Esophagus squamous epithelium (tissue), 5 donors: ENCODE measurements at places on chromosomes 5 and 9.
A peak's percentile ranks its signal among the peaks of the same experiment; 100 is the strongest.

GRCh38 chr5:141605523-141606277 is 13.1 kb downstream of the DIAPH1 start:
- H3K4me3 ChIP-seq: no peak overlapping the region
- no peaks in the 10 kb centered on the region for H3K36me3 ChIP-seq
- no peaks in the 10 kb centered on the region for H3K27me3 ChIP-seq
- peak overlapping the region; percentile 72 for H3K27ac ChIP-seq

- no peaks in the 10 kb centered on the region for H3K36me3 ChIP-seq
- H3K27me3 ChIP-seq: no peaks in the 10 kb centered on the region
- H3K4me3 ChIP-seq: no peak overlapping the region
- DNase-seq: no peak
- H3K4me1 ChIP-seq: no peaks in the 10 kb centered on the region
Observed at GRCh38 chr5:107968998-107969397, 298.3 kb upstream of the EFNA5 start.

DNA sequence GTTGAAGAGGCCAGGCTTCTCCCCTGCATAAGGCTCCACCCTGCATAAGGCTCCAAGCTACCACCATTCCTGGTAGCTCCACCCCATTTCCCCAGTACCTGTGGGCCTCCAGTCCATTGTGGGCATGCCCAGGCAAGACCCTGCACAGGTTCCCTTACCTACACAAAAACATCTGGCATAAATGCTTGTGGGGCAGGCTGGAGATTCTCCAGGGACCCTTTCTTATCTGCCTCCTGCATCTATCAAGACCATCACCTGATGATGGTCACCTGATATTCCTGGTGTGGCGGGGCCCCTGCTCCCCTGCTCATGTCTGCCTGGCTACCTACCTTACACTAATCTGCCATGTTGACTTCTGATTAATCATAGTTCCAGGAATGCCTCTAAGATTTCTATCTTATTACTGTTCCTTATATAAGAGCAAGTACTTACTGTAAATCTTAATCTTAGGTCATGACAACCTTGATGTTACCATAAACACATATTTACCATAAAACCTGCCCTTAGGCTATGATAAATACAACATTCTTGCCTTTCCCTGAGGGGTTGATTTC is 41.0 kb downstream of the FGD3 start:
- no peak overlapping the region for H3K4me3 ChIP-seq
- no peaks in the 10 kb centered on the region for H3K36me3 ChIP-seq
- no peak for DNase-seq
- H3K27me3 ChIP-seq: no peaks in the 10 kb centered on the region
- H3K27ac ChIP-seq: no peak overlapping the region

GRCh38 chr5:6578676-6579343 is 54.0 kb downstream of the NSUN2 start:
- H3K27me3 ChIP-seq: peaks cover 56% of the 10 kb centered on the region
- H3K4me1 ChIP-seq: peaks cover 17% of the 10 kb centered on the region
- H3K27ac ChIP-seq: no peak overlapping the region
- no peak overlapping the region for H3K4me3 ChIP-seq
- H3K36me3 ChIP-seq: no peaks in the 10 kb centered on the region

- no peaks in the 10 kb centered on the region for H3K36me3 ChIP-seq
- no peaks in the 10 kb centered on the region for H3K27me3 ChIP-seq
- no peak overlapping the region for H3K4me3 ChIP-seq
- no peak overlapping the region for H3K27ac ChIP-seq
Observed at GRCh38 chr9:38053697-38054461, 15.1 kb downstream of the SHB start.

GRCh38 chr5:14364096-14364495 is 217.5 kb upstream of the OTULINL start:
- no peaks in the 10 kb centered on the region for H3K27me3 ChIP-seq
- H3K4me3 ChIP-seq: no peak overlapping the region
- no peak overlapping the region for H3K27ac ChIP-seq
- H3K36me3 ChIP-seq: peaks cover 15% of the 10 kb centered on the region

DNA sequence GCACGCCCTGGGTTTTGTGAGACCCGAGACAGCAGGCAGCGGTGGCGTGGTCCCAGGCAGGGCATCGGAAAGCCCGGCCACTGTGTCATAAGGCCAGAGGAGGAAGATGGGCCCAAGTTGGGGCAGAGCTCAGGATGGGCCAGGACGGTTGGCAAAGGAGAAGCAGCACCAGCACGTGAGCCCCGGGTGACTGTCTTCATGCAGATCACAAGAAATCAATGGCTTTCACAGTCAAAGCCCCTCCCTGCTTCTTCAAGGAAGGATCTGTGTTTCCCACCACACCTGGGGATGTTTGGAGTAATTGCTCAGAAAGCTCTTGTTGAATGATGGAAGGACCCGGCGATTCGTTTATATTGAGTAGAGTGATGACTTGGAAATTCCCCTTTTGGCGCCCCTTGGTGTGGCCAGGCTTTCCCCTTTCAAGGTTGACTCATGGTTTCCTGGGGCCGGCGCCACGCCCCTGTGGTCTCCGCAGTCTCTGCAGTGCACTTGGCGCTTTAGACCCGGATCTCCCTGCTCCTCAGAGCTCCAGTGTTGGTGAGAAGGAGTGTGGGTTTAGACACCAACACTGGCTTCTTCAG is 52.1 kb downstream of the IL31RA start:
- DNase-seq: no peak
- H3K36me3 ChIP-seq: no peaks in the 10 kb centered on the region
- no peak overlapping the region for H3K4me3 ChIP-seq
- H3K27me3 ChIP-seq: no peaks in the 10 kb centered on the region

DNA sequence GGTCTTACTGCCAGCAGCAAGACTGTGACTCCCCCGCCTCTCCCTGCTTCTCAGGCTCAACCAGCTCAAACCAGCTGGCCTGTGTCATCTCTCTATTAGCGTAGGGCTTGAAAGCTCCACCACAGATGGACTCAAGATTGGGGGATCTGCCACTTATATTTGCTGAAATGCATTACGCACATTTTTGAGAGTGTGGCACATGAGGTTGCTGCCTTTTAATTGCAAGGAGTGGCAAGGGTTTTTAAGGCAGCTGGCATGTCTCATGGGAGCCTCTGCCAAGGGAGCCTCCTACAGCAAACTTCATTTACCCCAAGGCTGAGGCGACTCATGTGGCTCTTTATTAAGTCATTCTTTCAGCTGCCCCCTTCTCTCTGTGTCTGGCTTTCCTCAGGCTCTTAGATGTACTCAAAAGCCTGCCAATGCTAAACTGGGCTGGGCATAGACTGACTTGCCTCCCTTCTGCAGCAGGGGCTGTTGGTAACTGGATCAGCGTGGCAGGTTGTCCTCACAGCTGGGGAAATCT is 219.3 kb downstream of the SMARCA2 start:
- no peak overlapping the region for H3K27ac ChIP-seq
- no peak overlapping the region for H3K4me3 ChIP-seq
- no peak for DNase-seq
- no peaks in the 10 kb centered on the region for H3K36me3 ChIP-seq
- peaks cover 15% of the 10 kb centered on the region for H3K4me1 ChIP-seq

DNA sequence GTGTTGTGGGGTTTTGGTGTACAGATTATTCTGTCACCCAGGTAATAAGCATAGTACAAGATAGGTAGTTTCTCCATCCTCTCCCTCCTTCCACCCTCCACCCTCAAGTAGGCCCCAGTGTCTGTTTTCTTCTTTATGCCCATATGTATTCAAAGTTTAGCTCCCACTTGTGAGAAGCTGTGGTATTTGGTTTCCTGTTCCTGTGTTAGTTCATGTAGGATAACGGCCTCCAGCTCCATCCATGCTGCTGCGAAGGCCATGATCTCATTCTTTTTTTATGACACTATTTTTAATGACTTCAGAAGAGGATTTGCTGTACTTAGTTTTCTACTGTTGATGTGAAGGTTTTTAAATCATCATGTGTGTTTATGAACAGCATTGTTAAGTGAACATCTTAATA is 11.9 kb downstream of the CCDC180 start:
- no peaks in the 10 kb centered on the region for H3K4me1 ChIP-seq
- H3K36me3 ChIP-seq: no peaks in the 10 kb centered on the region
- DNase-seq: no peak
- H3K4me3 ChIP-seq: no peak overlapping the region
- no peak overlapping the region for H3K27ac ChIP-seq
- no peaks in the 10 kb centered on the region for H3K27me3 ChIP-seq

- peaks cover 15% of the 10 kb centered on the region for H3K4me1 ChIP-seq
- no peak overlapping the region for H3K4me3 ChIP-seq
- H3K27me3 ChIP-seq: no peaks in the 10 kb centered on the region
- no peak for DNase-seq
Observed at GRCh38 chr9:5509573-5509972, 758 bp upstream of the PDCD1LG2 start.

GRCh38 chr5:148808864-148809642 is 17.4 kb upstream of the ADRB2 start:
- no peak for DNase-seq
- peak overlapping the region; percentile 8 for H3K4me3 ChIP-seq
- no peaks in the 10 kb centered on the region for H3K36me3 ChIP-seq
- H3K27ac ChIP-seq: peak overlapping the region; percentile 73

DNA sequence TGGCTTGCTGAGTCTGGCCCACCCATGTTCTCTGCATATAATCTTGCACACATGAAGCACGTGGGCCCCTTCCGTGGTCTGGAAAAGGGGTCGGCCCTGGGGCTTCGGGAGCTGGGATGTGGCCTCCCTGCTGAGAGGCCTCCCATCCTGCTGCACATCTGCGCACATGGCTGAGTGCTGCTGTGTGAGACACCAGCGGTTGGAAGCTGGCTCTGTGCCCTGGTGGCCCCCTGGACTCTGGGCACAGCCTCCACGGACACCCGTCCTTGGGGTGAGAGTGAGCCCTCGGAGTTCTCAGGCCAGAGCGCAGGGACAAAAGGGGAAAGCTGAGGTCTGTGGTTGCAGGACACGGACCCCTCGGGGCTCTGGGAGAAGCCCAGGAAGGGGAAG is 115.8 kb downstream of the RXRA start:
- no peak overlapping the region for H3K4me3 ChIP-seq
- no peak overlapping the region for H3K27ac ChIP-seq
- peaks cover 40% of the 10 kb centered on the region for H3K4me1 ChIP-seq
- no peak for DNase-seq
- H3K27me3 ChIP-seq: no peaks in the 10 kb centered on the region

DNA sequence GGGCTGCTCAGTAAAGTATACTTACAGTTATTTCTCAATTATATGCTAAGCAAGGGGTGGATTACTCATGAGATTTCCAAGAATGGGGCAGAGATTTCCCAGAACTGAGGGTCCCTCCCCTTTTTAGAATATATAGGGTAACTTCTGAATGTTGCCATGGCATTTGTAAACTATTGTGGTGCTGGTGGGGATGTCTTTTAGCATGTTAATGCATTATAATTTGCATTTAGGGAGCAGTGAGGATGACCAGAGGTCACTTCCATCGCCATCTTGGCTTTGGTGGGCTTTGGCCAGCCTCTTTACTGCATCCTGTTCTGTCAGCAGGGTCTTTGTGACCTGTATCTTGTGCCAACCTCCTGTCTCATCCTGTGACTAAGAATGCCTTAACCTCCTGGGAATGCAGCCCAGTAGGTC is 35.5 kb downstream of the TTC1 start:
- no peak overlapping the region for H3K27ac ChIP-seq
- no peak overlapping the region for H3K4me3 ChIP-seq
- H3K4me1 ChIP-seq: no peaks in the 10 kb centered on the region
- DNase-seq: no peak
- no peaks in the 10 kb centered on the region for H3K36me3 ChIP-seq

DNA sequence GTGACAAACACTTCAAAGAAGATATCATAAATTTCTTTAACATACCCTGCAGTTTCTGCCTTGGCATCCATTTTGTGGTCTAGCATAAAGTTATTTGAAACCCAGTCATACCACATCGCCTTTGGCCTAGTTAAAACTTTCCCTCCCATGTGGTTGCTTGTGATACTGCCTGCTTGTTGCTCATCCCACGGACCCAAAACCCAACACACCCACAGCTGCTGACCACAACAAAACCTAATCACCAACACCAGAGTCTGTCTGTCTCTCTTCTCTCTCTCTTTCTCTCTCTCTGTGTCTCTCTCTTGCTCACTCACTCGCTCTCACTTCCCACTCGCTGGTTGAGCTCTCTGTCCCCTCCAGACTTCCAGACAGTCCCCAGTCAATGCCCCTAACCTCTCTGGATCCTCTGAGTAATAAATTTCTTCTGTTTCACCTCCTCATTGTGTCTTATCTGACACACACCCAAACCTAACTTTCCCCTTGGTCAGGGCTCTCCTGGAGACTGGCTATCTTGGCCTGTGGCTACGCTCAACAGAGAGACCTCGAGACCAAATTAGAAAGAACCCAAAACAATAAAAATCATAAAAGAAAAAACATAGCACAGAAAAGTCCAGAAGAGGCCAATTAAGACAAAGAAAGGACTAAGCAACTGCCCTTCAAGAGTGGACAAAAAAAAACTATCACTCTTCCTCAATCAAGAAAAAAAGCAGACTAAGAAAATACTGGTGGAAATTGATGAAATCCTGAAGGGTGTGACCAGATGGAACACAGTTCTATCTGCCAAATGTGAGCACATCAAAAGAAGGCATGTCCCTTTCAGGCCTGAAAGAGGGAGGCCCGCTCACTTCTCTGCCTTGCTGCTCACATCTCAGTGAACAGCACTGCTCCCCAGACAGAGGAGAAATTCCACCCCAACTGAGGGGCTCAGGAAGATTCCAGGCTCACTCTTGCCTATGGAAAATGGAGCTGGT is 41.5 kb downstream of the TTLL11 start:
- no peak overlapping the region for H3K27ac ChIP-seq
- no peak for DNase-seq
- H3K36me3 ChIP-seq: no peaks in the 10 kb centered on the region
- no peaks in the 10 kb centered on the region for H3K4me1 ChIP-seq
- H3K27me3 ChIP-seq: no peaks in the 10 kb centered on the region

DNA sequence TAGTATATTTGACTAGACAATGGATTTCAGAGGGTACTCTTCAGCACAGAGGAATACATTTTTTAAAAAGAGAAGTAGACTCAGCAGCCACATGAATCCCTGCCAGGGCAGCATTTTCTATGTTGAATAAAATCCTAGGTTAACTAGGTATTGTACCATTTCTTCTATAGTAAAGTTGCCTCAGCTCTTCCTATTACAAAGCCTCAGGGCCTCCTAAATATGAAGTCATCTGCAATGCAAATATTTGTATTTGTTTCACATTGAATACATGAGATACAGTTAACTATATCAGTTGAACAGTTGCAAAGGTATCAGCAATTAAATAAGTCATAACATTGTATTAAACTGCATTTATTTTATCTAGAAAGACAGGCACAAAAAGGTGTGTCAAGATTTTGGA is 59.5 kb downstream of the NUDT12 start:
- H3K36me3 ChIP-seq: no peaks in the 10 kb centered on the region
- no peak for DNase-seq
- H3K27ac ChIP-seq: no peak overlapping the region
- no peaks in the 10 kb centered on the region for H3K27me3 ChIP-seq
- no peaks in the 10 kb centered on the region for H3K4me1 ChIP-seq

GRCh38 chr9:76161106-76161505 is 233.1 kb downstream of the RFK start:
- H3K4me3 ChIP-seq: no peak overlapping the region
- H3K36me3 ChIP-seq: no peaks in the 10 kb centered on the region
- no peak overlapping the region for H3K27ac ChIP-seq

GRCh38 chr5:116626945-116627679 is 52.5 kb upstream of the SEMA6A start:
- H3K36me3 ChIP-seq: no peaks in the 10 kb centered on the region
- H3K4me3 ChIP-seq: no peak overlapping the region
- no peaks in the 10 kb centered on the region for H3K27me3 ChIP-seq
- H3K4me1 ChIP-seq: peaks cover 7% of the 10 kb centered on the region
- H3K27ac ChIP-seq: peak overlapping the region; percentile 50
